ENCODE measurements at places on chromosomes 2 and 18.

GRCh38 chr2:55147531-55147930, 84.6 kb downstream of the CLHC1 start:
- no peak for DNase-seq

GRCh38 chr2:119473621-119474370, 42.1 kb downstream of the TMEM37 start:
- DNase-seq: no peak

DNA sequence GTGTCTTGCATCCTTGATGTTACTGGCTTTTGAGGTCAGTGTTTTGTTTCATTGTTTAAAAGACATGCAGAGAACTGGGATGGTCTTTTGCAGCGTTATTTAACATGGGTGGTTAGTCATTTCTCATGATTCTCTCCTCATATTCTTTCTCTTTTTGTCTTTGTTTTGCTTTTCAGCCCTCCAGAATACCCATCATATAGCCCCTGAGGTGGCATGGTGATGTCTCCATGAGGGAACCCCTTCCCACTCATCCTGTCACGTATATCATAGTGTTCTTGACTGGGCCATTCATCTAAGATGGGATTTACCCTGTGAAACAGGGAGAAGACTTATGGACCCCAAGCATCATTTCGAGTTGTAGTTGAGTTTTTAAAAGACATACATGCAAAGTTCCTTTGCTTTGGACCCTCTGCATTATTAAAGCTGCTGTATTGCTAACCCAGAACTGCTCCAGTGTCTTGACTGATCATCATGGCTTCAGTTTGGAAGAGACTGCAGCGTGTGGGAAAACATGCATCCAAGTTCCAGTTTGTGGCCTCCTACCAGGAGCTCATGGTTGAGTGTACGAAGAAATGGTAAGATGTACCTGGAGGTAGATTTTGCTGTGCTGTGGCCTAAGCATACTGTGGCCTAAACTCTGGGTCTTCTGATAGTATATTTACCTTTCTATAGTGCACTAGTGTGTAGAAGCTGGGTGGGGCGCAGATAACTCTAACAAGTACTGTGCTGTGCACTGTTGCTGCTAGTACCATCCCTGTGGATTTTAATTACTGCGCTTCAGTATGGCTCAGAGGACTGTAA, 1.4 kb downstream of the EHBP1 start:
- DNase-seq: no peak

- no peak for DNase-seq
Measured at GRCh38 chr18:22711192-22711685, 221.9 kb upstream of the RBBP8 start.

DNA sequence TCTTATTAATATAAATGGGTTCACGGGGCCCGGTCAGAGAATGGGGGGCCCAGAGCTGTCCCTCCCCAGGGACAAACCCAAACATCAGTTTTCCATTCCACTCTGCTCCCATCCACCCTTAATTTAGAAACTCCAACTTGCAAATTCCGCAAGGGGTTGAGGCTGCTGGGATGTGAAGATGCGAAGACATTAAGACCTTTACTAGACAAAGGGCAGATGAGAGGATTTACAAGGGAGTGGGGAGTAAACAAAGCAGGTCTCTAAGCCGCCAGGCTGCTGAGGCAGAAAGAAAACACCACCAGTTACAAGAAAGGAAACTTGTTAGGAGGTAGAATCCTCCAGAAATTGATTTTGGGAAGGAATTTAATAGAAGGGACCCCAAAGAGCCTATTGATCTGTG, 33.1 kb downstream of the MARCO start:
- no peak for DNase-seq

DNA sequence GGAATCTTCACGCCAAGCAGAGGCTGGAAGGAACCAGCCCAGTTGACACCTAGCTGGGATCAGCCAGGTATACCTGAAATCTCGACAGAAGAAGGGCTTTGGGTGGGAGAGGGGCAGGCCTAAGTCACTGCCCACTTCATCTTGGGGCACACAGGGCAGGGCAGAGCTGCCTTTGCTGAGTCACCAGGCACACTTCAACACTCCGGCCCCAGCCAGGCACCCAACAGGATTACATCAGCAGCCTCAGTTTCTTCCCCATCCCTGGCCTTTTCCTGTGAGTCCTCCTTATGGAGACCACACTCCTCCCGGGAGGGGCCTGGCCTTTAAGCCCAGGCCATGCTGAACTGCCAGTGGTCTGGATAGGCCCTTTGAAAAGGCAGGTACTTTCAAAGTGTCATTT, 201.7 kb upstream of the HS6ST1 start:
- no peak for DNase-seq

GRCh38 chr2:17752246-17752645, 1.4 kb downstream of the SMC6 start:
- no peak for DNase-seq

DNA sequence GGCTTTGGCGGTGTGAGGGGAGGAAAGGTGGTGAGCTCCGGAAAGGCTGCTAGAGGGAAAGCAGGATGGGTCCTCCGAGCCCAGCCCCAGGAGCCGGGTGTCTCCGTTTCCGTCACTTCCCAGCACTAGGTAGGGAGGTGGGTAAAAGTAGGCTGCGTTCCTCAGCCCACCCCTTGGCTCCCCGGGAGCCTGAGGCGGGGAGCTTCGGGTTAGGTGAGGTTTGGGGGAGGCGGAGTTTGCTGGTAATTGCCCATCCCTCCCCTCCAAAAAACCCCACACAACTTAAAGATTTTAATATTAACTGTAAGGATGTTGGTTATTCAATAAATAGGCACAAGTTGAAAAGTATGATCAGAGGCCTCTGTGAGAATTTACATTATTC, 552 bp upstream of the ATF2 start:
- no peak for DNase-seq

- DNase-seq: no peak
Measured at GRCh38 chr2:14454202-14454601, 178.3 kb upstream of the LRATD1 start.

DNA sequence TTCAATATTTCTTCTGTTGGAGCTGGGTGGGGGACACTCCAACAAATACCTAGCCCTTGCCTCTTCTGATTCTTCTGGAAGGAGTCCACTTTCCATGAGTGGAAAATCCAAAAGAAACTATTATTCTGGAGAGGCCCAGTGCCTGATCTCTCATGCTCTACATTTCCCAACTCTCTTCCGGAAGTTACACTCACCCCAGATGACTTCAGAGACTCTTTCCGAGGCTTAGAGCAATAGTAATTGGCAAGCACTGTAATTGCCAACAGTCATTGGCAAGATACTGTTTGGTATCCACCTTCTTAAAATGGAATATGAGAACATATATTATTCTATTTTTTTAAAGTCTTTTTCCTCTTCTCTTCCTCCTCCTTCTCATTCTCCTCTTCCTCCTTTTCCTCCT, 60.5 kb upstream of the CYRIA start:
- DNase-seq: no peak

DNA sequence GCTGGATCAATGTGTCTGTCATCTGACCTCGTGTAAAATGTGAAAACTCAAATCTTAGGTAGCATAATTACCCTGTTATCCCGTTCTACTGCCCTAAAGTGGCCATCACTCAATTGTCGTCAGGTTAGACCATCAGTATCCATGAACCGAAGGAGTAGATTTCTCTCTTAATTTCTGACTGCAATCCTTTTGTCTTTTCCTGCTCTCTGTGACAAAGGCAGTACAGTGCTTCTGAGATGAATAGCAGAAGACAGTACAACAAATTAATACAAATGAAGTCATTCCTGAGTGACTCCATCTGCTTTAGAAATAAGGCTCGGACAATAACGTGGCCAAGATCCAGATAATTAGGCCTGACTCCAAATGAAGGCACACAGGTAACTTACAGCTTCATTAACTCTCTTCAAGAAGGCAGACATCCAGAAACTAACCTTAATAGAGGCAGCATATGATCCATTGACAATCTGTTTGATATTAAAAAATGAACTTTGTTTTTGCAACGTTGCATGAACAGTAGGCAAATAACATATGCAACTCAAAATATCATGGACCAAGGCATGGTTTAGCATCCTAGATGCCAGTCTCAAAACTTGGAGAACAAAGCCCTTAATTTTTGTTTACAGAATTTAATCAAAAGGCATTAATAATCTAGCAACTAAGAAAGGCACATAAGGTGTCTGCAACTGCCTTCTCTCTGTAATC, 96.7 kb upstream of the CDH20 start:
- DNase-seq: no peak

GRCh38 chr2:215507136-215507535, 71.3 kb upstream of the FN1 start:
- no peak for DNase-seq

DNA sequence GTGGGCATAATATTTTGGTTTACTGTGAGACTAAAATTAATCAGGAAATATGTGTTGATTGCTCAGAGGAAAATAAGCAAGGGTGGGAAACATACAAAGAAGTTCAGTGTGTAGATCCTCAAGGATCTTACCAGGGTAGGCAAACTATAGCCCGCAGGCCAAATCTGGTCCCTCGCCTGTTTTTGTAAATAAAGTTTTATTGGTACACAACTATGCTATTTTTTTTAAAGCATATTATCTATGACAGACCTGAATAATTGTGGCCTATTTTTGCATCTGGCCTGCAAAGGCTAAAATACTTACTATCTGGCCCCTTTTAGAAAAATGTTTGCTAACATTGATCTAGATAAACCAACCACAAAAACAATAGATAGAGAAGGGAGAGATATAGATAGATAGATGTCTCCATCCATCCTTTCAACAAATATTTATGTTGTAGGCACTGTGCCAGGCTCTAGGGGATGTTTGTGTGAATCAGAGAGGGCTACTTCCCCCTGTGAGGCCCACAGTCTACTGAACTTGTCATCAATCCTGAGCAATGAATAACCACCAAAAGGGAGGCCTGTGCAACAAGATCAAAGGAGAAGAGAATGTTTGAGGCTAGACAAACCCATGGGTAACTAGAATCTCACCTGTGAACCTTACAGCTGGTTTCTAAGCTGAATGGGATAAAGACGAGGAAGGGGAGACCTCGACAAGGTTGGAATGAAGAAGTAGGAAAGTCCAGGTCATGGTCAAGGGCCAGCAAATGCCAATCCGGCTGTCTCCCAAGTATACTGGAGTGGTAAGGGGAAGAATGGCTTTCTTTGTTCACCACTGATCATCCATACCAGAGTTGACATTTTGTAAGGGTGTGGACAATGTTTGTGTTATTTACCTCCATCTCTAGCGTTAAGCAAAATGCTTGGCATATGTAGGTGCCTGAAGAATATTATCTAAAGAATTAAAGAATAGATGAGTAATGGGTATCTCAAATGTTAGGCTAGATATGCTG, 23.6 kb downstream of the ALPK2 start:
- no peak for DNase-seq

- DNase-seq: no peak
Measured at GRCh38 chr2:215712871-215713790, 277.3 kb upstream of the FN1 start.

GRCh38 chr2:133888621-133889219, 320.5 kb upstream of the NCKAP5 start:
- no peak for DNase-seq

GRCh38 chr2:65429786-65430602, 2.4 kb downstream of the SPRED2 start:
- DNase-seq: no peak

- no peak for DNase-seq
Measured at GRCh38 chr18:70627182-70627802, 338.4 kb downstream of the SOCS6 start.

GRCh38 chr2:16169381-16169960, 229.1 kb downstream of the MYCN start:
- no peak for DNase-seq

GRCh38 chr2:224426656-224427055, 24.7 kb upstream of the FAM124B start:
- no peak for DNase-seq

GRCh38 chr2:64751286-64752260, 97.9 kb upstream of the SERTAD2 start:
- DNase-seq: peak; percentile 87

DNA sequence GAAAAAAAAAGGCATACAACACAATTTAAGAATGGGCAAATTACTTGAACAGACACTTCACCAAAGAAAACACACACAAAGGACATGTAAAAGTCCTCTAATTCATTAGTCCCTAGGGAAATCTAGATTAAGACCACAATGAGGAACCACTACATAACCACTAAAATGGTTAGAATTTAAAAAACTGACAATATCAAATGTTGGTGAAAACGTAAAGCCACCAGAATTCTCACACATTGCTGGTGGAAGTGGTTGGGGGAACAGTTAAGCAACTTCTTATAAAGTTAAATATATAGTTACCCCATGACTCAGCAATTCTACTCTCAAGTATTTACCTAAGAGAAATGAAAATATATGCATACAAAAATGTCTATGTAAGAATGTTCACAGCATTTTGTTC, 11.8 kb downstream of the RTN4 start:
- DNase-seq: no peak

DNA sequence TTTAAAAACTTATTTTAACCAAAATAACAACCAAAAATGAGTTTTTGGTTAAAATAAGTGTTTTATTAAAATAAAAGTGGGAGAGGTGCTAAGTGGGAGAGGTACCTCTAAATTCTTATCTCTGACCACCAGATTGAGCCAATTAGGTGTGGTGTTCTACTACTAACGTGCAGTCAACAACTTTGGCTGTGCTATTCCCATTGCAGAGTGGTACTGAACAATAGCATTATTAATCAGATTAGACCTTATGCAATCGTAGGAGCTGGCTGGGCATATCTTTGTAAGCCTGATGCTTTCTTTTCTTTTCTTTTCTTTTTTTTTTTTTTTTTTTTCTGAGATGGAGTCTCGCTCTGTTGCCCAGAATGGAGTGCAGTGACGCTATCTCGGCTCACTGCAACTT, 38.9 kb downstream of the RAB27B start:
- DNase-seq: no peak

GRCh38 chr2:138060301-138060635, 96.0 kb downstream of the HNMT start:
- no peak for DNase-seq

DNA sequence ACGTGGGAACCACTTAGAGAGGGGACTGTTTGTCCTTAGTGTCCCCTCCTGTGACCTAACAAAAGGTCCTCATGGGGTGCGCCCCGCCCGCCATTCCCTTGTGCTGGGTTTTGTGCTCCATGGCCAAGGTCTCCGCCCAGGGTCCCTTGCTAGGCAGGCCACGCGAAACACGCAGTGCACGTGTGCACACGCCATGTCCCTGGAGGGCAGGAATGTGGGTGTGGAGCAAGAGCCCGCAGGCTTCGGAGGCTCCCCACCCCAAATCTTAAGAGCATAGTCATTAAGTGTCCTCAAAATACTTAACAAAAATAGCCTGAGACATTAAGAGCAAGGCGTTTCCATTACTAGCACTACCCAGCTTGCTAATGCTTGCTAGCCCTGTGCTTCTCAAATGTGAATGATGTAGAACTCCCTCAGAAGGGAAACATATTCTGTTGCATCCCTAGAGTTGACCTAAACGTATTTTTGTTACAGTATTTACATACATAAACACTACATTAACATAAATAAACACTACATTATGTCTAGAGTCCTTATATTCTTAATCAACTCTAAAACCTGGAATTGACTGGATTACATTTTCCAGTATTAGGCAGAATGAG, 117.6 kb upstream of the APCDD1 start:
- no peak for DNase-seq

DNA sequence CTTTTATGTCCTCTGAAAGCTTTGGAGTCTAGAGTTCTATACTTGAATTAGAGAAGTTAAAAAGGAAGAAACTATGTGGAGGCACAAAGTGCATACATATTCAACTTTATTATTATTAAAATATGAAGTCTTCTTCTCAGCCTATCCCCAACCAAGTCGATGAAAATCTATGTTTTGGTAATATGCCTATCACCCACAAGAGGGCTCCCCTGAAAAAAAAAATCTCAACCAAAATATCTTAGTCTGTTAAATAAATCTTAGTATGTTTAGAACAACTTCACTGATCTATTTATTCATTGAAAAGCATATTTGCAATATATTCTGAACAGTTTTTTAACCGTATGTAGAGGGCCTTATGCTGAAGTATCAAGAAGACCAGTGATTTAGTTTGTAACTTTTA, 804.5 kb downstream of the TDRD15 start:
- DNase-seq: no peak

Measured in memory B cell (primary cell).